CD4-positive, alpha-beta T cell treated with Interleukin-15 for 1 hour (primary cell): ENCODE measurements at places on chromosomes 4 and X.
A peak's percentile ranks its signal among the peaks of the same experiment; 100 is the strongest.

GRCh38 chrX:112137276-112137675 lies 54.7 kb upstream of the TRPC5 start:
- no peak for DNase-seq

DNA sequence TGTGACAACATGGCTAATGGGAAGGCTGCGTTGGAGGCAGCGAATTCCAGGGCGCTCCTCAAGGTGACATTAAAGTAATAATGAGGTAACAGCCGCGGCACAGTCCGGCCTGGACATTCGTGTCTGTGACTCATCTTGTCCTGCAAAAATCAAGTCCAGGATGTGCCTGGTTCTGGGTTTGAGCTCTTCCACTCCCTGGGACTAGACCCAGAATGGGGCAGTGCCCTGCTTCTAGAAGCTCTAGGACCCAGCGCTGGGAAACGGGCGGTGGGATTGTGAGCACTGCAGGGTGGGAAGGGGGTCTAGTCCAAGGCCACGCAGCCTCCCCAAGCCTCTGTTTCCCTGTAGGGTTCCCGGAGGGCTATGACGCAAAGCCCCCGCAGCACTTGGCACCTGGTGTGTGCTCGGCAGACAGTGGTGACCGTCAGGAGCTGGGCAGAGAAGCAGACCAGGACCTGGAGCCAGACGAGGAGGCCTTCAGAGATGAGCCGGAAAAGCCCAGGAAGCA lies 34.9 kb downstream of the HMX1 start:
- DNase-seq, result peak; percentile 10

DNA sequence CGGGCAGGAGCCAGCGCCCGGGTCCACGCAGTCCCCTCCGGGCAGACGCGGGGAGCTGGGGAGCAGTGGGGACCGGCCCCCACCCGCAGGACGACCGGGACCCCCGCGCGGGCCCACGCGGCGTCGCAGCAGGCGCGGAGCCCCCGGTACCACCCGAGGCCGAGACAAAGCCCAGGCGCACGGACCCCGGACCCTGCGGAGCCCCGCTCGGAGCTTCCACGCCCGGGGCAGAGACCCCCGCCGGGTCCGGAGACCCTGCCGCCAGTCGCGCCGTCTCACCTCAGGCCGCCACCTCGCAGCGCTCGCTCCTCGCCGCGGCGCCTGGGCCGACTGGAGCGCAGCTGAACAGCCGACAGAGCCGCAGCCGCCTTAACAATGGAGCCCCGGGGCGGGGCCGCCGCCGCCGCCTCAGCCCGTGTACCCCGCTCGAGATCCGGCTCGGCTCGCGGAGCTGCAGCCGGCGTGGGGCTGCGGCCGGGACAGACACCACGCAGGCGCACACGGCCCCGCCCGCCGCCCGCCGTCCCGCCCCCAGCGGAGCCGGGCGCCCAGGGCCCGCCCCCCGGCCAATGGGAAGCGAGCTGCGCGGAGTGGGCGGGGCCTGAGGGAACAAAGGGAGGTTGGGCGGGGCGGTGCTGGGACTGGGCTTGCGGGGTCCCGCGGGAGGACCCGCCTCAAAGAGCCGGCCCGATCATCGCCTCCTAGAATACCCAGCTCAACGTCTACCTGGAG lies at the start of gene AFAP1:
TSS of gene AFAP1 (minus strand) at position 485 of the 732 bp plus-strand sequence. CDS start 67,783 bp downstream, outside the sequence.
- peak; percentile 88 for DNase-seq

DNA sequence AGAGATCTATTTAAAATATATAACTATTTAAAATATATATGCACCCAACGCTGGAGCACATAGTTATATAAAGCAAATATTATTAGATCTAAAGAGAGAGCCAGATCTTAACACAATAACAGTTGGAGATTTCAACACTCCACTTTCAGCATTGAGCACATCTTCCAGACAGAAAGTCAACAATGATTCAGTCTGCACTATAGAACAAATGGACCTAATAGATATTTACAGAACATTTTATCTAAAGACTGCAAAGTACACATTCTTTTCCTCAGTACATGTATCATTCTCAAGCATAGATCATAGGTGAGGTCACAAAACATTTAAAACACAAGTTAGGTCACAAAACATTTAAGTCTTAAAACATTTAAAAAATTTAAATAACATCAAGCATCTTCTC lies 36.4 kb downstream of the NLRP2B start:
- no peak for DNase-seq

DNA sequence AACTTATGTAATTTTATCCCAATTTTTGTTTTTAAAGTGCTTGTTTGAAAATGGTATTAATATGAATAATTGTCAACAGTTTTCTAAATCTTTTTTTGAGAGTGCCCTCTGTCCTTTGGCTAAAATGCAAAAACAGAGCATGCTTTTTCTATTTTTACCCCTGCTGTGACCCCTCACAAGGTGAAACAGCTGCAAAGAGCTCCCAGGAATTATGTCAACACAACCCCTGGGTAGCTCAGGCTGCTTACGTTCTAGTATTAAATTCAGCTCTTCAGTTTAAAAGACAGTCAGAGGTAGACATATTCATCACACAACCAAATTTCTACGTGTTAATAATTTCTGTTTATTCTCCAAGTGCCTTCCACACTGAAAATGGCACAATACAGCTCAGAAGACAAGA lies 367.5 kb downstream of the PRDM5 start:
- no peak for DNase-seq

DNA sequence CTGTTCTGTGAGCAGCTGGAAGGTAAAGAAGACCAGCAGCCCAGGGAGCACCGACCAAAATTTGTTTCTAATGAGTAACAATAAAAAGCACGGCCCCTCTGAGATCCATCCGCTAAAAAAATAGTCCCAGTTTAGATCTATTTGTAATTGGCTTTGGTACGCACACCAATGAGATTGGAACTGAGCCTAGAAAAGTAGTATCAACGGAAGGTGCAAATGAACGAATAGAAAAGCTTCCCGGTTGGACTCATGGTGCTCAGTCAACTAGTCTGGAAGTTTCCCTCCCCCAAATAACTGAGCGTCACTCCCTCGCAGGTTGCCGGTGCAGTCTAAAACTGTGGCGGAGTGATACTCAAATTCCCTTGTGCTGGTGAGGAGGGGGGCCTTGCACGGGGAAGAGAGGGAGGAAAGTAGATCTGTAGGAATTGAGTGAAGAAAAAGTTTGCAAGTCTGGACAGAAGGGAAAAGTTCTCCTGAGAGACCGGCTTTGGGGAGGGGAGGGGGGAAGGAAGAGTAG lies at the start of gene COL4A5:
TSS of gene COL4A5 (plus strand) at position 413 of the 517 bp plus-strand sequence. CDS start 288 bp downstream, outside the sequence.
- DNase-seq, result no peak

- no peak for DNase-seq
These were observed 982.4 kb upstream of the HS3ST1 start for GRCh38 chr4:12411072-12411471.

GRCh38 chrX:143058120-143058519 lies 32.4 kb downstream of the SPANXN4 start:
- no peak for DNase-seq

- no peak for DNase-seq
These were observed 150.2 kb downstream of the VEGFC start for GRCh38 chr4:176642472-176642871.

GRCh38 chrX:124045109-124045508 lies 83.6 kb downstream of the STAG2 start:
- no peak for DNase-seq

- no peak for DNase-seq
These were observed 214.0 kb downstream of the APBB2 start for GRCh38 chr4:41000356-41000755.

- DNase-seq, result no peak
These were observed 168.4 kb downstream of the CBR4 start for GRCh38 chr4:168841672-168842019.

- no peak for DNase-seq
These were observed 377.8 kb downstream of the KLHL4 start for GRCh38 chrX:87895421-87895820.

GRCh38 chr4:168475745-168476144 lies 4.5 kb downstream of the DDX60L start:
- DNase-seq, result no peak

DNA sequence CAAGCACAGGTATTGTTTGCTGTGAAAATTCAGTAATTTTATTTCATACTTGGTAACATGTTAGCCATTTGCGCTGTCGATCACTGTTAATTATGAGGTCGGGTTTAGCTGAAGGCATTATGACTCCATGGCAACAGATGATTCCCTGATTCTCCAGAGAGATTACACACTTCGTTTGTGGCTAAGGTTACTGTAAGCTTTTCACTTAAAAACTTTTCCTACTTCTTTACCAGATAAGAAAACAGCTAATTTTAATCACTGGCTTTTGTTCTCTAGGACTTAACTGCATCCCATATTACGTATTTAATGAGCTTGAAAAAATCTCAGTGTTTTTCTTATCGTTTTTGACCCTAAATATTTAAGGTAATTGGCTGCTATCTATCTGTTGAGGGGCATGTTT lies 2.1 kb downstream of the GSTCD start:
- no peak for DNase-seq

- peak; percentile 9 for DNase-seq
These were observed 69.9 kb upstream of the NKX1-1 start for GRCh38 chr4:1476140-1476513.

DNA sequence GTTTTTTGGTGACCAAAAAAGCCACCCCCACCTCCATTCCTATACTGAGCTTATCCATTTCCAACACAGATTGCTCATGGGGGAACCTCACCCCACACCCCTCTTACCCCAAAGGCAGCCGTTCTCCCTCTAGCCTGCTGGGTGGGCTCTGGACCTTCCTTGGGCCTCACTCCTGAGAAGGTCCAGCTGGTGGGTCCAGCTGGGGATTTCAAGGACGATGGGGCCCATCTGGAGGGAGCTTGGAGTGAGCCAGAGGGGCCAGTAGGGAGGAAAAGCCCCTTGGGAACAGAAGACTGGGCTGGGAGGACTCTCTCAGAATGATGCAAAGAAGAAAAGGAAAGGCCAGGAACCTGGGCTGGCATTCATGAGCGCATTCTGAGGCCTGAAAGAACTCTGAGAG lies 42.0 kb upstream of the PJA1 start:
- no peak for DNase-seq

DNA sequence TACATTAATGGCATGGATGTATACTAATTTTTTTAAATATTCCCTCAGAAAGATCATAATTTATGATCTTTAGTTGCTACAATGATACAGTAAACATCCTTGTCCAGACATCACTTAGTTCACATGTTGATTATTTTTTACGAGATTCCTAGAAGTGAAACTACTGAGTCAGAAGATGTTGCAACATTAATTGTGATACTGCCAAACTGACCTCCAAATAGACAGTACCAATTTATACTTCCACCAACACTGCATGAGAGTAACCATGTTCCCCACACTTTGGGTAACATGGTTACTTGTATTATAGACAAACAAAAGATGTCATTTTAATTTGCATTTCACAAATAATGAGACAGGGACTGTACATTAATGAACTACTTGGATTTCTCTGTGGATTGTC lies 19.6 kb downstream of the RCHY1 start:
- no peak for DNase-seq

- DNase-seq, result no peak
These were observed 338.4 kb upstream of the NOCT start for GRCh38 chr4:138677212-138677611.

GRCh38 chrX:3549411-3549911 lies 164.0 kb downstream of the PRKX start:
- no peak for DNase-seq

DNA sequence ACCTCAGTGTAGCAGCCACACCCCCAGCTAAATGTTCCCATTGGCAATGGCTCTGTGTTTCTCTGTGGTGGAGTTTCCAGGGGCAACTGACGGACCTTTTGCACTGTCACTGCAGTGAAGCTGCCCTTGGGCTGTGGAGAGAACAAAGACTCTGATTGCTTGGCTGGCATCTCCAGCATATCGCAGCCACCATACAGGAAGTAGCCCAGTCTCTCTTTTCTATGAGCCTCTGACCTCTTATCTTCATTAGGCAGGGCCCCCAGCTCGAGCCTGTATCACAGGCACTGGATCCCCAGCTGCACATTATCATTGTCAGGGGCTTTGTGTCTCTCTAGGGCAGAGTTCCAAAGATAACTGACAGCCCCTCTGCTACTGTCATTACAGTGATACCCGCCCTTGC lies 483.5 kb downstream of the ARAP2 start:
- no peak for DNase-seq

DNA sequence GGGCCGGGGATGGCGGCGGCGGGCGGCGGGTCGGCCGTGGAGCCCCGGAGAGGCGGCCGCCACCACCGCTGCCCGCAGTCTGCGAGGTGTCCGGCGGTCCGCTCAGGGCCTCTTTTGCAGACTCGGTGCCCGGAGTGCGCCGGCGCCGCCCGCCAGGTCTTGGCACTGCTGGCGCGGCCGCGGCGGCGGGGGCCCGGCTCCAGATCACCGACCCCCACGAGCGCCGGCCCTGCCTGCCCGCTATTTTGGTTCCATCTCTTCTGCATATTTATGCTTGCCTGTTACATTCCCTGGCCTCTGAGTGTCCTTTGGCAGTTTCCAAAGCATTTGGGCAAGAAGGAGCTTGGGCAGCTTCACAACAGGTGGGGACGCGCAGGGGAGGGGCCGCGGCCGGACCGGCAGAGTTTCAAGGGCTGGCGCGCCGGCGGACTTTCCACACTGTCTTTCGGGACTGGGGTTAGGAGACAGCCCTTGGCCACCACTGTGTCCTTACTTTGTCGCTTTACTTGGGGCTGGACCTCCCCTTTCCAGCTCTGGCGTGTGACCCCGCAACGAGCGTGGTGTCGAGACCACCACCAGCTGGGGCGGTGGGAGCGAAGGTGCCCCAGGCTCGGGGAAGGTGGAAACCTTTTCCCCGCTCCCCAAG lies 668 bp upstream of the TAPT1 start:
- DNase-seq, result peak; percentile 25
